ENCODE measurements at places on chromosomes 7 and 10. TPM values are rescaled to one million over a fixed set of nuclear protein-coding genes. Genes with fewer than 3 reads are reported as not detected.
A peak's percentile ranks its signal among the peaks of the same experiment; 100 is the strongest.

The C10orf90 gene
- 1.2 TPM for total RNA-seq

DNA sequence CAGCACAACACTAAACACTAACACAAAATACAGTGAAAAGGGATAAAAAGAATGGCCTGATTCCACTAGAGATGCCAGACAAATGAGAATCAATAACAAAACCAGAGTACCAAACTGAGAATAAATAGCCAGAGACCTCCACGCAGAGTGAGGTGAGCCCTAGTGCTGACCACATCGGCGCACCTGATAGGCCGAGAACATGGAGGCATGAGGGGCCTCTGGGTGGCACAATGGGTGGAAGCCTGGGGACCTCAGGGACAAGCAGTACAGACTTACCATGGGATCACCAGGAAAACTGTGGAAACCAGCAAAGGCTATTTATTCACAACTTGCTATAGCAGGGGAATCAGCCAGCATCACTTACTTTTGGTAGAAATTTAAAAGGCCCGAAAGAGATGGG, 1.8 kb upstream of the CSGALNACT2 start:
- no peak for DNase-seq

DNA sequence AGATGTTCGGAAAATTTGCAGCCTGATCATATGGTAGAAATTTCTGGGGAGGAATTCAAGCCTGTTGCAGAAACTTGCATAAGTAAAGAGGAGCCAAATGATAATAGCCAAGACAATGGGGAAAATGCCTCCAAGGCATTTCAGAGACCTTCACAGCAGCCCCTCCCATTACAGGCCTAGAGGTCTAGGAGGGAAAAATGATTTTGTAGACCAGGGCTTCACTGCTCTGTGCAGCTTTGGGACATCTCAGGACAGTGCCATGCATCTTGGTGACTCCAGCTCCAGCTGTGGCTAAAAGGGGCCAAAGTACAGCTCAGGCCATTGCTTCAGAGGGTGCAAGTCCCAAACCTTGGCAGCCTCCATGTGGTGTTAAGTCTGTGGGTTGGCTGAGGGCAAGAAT, 50.6 kb upstream of the CYP2C18 start:
- DNase-seq, result no peak

DNA sequence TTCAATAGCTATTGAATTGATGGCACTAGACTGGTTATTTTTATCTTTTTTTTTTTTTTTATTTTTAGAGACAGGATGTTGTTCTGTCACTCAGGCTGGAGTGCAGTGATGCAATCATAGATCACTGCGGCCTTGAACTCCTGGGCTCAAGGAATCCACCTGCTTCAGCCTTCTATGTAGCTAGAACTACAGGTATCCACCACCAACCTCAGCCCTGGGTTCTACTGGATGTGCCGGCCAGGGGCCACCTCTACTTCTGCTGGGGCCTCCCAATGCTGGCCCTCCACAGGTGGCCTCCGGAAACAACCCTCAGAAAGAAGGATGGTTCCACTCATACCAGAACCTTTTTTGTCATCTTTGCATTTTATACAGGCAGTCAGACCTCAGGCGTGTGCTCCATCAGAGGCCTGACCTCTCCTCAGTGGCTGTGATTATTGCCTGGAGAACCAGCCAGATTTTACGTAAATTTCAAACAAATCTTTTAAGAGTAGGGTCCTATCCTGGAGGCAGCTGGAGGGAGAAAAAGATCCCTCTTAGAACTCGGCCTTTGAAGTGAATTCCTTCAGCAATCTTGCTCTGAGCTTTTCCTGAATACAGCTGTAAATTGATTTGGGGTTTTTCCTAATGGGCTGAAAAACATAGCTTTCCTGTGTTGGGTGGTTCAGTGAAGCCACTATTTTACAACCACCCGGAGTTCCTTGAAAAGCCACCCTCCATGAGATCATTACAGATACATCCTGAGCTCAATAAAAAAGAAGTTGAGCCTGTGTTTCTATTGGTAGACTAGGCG, 110.0 kb downstream of the SPAG6 start:
- DNase-seq, result no peak

- no peak for DNase-seq
These were observed 327.2 kb downstream of the MDFIC start for GRCh38 chr7:115249080-115249479.

The CYP3A5 gene
- total RNA-seq, result 24.9 TPM

The RNF148 gene
- total RNA-seq, result 0.89 TPM

DNA sequence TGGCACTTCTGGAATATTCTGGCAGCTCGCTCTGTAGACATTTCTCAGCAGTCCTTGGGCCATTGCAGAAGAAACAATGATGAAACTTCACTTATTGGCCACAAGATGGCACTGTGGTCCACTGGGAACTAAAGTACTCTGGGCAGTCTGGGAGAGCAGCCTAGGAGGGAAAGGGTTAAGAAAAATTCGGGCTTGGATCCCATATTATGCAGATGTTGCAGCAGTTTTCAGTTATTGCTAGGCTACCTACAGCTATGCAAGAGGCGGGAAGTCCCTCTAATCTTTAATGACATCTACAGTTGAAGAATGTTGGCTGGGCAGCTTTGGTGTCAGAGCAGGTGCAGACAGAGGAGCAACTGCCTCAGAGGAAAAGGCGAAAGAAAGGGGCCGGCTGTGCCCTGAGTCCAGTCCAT, 201.7 kb upstream of the PRSS58 start:
- DNase-seq, result peak; percentile 52

The GATAD1 gene
- 31.1 TPM for total RNA-seq

DNA sequence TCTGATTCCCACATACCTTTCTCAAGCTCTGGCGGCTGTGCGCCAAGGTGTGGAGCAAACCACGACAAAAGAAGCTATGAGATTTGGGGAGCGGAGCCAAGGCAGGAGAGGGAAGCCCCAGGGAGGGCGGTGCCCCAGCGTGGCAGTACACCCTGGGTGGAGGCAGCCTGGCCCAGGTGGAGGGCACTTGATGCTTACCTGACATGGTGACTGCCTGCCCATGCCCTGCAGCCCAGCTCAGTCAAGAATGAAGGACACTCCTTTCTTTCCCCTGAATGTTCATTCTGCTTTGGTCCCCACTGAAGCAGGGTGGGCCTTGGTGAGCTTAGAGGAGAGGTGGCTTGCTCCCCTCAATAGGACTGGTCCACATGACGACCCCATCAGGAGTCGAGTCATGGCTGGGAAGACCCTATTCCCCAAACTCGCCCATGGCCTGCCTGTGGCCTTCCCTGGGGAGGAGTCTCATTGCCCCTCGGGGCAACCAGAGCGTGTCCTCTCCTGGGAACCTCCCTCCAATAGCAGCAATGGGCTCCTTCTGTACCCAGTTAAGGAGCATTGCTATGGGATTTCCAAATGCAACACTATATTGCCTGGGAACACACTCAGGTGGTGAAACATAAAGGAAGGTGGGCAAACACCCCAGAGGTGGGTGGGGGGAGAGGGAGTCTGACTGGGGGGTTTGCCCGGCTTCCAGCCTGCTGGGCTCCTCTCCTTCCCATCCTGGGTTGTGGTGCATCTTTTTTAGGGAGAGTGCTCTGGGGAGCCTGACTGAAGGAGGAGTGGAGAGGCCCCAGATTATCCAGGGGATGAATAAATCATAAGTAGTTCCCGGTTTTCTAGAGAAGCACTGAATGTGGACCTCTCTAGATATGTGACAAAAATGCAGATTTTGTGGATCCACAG, 22.7 kb downstream of the RAMP3 start:
- no peak for DNase-seq

The VPS37D gene
- 3.6 TPM for total RNA-seq

DNA sequence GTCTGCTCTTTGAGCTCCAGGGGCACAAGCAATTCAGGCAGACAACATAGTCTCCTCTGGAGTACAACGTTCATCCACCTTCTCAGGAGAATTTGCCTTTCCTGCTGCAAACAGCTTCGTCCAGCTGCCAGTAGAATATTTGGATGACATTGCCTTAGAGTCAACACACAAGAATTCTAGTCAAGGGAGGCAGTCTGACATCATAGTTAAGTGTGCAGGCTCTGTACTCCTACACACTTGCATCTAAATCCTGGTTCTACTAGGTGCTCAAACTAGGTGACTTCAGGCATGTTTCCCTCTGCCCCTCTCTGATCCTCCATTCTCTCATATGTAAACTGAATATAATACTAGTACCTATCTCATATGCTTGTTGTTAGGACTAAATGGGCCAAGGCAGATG, 314.8 kb downstream of the HPSE2 start:
- DNase-seq, result peak; percentile 8

GRCh38 chr10:13718820-13719219, 132.1 kb downstream of the PRPF18 start:
- no peak for DNase-seq

- no peak for DNase-seq
These were observed 239.1 kb downstream of the ZMYND11 start for GRCh38 chr10:374354-374753.

- no peak for DNase-seq
These were observed 200.9 kb downstream of the TEX36 start for GRCh38 chr10:125482108-125482507.

The HOXA2 gene
- 0.89 TPM for total RNA-seq

DNA sequence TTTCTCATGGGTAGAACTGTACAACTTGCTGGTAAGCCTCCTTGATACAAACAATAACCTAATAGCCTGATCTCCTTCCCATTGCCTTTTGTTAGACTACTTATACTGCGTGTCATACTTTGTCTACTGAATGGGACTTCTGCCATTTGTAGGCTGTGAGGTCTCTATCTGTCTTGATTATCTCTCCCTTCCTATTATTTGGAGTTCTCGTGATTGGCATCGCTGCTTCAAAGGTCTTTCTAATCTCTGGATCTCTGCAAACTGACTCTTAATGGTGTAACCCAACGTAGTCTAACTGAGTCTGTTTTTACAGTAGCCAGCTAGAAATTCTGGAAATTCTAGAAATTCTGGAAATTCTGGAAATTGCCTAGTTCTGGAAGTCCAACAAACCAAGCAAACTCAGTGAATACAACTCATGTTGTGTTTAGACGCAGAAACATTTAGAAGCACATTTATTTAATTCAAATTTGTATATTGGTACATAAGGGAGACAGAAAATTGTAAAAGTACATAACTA, 29.8 kb downstream of the PHYHIPL start:
- DNase-seq, result no peak

The TBC1D12 gene
- 23.5 TPM for total RNA-seq

DNA sequence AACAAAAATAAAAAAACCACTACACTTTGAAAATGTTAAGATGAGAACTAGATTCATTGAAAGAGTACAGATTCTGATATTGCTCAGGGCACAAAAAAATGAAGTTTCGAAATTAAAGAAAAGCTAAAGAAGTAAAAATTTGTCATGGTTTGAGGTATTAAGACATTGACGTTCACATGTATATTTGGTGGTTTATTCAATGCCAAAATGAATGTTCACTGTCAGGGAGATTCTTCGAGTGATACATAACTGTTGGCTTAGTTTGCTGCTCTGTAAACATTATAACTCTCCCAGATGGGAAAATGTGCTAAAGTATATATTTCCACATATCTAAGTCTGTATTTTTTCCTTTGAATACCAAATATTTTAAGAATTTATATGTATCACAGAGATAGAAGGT, 345.0 kb downstream of the SEMA3D start:
- DNase-seq, result peak; percentile 78

GRCh38 chr7:45985902-45986301, 64.8 kb upstream of the IGFBP3 start:
- no peak for DNase-seq

GRCh38 chr7:134724606-134725005, 54.8 kb upstream of the CALD1 start:
- no peak for DNase-seq

DNA sequence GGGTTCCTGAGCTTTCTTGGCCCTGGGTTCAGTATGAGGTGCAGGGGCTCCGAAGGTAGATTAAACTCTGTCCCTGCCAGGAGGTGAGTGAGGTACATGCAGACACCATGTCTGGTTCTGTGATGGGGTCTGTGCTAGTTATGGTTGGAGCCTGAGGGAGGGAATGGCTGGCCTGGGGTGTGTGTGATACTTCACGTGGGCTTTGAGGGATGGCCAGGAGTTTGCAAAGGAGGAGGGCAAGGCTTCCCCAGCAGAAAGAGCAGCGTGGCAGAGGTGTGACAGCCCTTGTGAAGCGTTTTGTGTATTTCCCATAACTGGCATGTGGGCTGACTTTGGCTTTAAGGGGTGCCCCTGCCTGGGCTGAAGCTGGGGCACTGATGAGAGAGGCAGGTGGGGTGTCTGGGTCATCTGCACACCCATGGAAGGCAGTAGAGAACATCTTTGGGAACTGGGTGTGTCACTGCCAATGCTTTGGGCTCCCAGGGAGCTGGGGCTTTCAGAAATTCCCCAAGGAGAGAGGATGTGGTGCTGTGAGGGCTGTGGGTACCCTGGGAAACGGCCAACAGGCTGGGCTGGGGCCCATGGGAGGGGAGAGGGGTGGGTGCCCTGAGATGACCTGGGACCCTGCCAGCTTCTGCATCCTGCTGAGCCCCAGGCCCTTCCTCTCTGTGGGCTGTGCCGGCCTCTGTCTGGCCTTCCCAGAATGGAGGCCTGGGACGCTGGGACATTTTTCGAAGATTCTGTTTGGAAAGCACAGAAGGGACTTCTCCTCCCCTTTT, 4.6 kb downstream of the PALD1 start:
- DNase-seq, result no peak

DNA sequence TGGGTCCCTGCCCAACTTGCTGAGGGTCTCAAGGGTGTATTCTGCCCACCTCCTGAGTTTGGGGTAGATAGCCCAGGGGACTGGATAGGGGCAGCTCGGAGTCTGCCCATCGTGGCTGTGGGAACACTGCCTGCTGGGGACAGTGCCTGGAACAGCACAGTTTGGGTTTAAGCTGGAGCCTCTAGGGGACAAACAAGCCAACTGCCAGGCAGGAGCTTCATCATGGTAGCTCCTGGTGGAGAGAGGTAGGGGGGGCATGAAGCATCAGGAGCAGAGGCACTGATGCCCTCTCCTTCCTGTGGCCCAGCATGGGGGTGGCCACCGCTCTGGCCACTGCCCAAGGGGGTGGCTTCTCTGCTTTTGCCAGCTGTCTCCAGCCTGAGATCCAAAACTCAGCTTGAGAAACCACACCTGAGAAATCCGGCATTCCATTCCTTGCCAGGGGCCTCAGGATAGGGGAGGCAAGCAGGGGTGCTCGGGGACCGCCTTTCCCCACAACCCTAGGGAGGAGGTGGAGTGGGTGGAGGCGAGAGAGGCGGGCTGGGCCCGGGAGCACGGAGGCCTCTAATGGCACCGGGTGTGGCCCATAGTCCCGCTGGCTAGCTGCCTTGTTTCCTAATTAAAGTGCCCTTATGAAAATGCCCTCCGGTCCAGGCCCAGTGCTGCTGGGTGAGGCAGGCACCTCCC, 47.6 kb downstream of the UNC5B start:
- no peak for DNase-seq

DNA sequence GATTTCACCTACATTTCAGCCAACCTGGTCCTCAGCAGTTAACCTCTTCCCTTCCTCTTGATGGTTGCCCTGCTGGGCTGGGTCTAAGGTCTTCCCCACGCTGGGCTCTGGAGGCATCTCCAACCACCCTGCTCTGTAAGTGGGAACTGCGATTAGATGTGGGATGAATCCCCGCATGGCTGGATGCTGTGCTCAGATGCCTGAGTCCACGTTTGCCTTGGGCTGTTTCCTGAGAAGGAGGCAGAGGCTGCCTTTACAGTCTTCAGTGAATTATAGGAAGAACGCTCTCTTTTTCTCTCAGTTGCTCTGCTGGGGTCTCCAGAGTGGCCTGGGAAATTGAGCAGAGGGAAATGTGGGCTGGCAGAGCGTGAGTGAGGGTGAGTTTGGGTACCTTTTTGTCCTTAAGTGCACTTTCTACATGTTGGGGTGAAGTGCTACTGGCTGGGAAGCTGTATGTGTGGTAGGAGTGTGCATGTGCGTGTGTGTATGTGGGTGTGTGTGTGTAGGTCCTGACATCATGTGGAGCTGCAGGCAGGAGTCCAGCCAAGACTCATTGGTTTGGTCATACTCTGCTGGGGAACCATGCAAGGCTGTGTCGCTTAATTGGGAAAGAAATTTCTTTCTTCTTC, 1.5 kb downstream of the GIMAP8 start:
- DNase-seq, result no peak

The MMD2 gene
- total RNA-seq, result not detected

All from skin of body (tissue), 3 donors.